ENCODE measurements at places on chromosomes 4 and X.

- no peak for DNase-seq
Measured at GRCh38 chrX:13103914-13104274, 59.5 kb upstream of the FAM9C start.

GRCh38 chr4:153269218-153269990, 65.2 kb downstream of the TRIM2 start:
- DNase-seq, result no peak

DNA sequence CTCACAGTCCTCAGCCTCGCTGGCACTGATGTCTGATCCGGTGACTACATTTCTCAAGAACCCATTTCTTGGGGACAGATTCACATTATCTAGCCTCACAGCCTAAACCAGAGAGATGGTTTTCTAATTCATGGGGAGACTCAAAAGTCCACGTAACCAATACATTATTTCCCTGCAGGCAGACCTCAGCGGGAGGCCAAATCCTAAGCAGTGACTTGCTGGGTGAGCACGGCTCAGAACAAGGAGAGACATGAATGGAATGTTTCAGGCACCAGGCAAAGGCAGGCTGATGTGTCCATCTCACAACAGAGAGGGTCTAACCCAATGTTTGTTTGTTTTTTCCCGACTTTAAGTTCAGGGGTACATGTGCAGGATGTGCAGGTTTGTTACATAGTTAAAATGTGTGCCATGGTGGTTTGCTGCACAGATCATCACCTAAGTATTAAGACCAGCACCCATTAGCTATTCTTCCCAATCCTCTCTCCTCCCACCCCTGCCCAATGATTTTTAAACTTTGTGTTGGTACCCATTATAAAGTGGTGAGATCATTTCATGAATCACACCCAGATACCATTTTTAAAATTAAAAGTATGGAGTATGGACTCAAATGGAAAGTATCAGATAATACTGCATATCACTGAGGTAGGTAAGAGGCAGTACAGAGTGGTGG, 53.3 kb downstream of the SCD5 start:
- DNase-seq, result no peak

- no peak for DNase-seq
Measured at GRCh38 chrX:118751950-118752783, 24.8 kb downstream of the IL13RA1 start.

DNA sequence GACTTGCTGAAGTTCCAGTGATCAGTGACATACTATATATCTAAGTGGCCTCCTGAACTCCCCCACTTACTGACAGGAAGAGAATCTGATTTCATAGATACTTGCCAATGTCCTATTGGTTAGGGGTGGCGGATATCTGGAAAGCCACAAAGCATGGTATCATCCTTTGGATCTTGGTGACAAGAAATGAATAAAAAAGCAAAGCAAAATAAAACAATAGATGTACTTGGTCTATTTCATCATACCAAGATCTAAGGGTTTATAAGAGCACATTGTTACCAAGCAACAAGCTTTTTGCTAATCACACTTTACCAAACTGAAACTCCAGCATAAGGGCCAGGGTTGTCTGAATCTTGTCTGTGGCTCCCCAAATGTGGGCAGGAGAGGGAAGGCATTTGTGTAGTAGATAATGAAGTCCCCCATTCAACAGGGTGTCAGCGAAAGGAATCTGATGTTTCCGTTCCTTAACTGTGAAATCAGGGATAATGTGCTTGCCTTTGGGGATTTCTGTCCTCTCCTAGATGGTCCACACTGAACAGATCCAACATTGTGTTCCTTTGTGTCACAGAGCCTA, 125.0 kb upstream of the SMIM10 start:
- DNase-seq, result no peak

DNA sequence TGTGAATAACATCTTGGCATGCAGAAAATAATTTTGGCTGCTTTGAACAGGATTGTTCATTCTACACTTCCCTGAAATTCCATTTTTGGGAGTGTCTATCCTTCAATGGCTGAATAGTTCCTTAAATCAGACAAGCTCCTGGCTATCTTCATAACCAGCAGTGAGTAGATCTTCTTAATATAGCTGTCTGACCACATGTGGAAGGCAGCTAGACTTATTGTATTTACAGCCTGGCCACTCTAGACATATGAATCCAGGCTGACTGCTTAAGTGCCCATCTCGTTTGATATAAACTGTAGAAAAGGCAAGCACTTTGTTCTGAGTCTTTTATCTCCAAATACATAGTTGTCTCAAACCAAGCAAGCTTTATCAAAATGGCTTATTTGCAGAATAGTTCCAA, 40.0 kb downstream of the PWWP3B start:
- DNase-seq, result no peak

DNA sequence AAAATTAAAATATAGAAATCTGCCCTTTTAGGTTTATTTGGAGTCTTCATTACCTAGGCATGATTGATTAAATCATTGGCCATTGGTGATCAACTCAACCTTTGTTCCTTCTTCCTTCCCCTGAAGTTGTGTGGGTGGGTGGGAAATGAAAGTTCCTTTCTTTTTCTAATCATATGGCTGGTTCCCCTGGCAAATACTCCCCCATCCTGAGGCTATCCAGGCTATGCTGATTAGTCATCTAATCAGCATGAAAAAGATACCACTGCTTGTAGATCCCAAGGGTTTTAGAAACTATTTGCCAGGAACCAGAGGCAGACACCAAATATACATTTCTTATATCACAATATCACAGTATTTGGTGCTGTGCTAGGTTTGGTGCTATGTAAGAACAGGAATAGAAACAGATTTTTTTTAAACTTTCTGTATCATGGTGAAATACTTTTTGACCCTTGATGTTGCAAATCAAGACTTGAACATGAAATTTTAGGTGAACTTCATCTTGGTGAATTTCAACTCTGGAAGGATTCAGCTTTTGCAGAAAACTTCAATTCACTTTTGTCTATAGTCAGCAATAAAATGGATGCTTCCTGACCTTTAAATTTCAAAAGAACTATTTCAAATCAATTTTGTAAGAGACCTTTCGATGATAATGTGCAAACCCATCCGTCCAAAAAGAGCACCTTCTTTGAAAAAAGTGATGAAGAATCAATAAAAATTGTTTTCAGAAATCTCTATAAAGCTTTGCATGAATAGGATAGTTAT, 71.1 kb downstream of the CCSER1 start:
- no peak for DNase-seq

DNA sequence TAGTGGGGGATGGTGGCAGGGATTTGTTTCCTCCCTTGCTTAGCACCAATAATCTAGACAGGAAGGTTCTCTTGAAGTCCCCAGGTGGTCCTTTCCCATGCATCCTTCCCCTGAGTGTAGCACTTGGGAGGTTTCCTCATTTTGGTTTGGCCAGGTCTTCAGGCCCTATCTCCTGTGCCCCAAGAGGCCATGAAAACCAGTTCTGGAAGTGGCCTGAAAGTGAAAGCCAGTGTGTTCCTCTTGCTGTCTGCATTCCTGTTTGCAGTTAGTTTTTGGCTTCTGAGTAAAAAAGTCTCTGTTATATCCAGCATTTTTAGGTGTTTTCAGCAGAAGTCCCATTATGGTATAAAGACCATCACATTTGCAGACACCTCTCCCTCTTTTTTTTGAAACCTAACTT, 59.5 kb downstream of the MTM1 start:
- no peak for DNase-seq

DNA sequence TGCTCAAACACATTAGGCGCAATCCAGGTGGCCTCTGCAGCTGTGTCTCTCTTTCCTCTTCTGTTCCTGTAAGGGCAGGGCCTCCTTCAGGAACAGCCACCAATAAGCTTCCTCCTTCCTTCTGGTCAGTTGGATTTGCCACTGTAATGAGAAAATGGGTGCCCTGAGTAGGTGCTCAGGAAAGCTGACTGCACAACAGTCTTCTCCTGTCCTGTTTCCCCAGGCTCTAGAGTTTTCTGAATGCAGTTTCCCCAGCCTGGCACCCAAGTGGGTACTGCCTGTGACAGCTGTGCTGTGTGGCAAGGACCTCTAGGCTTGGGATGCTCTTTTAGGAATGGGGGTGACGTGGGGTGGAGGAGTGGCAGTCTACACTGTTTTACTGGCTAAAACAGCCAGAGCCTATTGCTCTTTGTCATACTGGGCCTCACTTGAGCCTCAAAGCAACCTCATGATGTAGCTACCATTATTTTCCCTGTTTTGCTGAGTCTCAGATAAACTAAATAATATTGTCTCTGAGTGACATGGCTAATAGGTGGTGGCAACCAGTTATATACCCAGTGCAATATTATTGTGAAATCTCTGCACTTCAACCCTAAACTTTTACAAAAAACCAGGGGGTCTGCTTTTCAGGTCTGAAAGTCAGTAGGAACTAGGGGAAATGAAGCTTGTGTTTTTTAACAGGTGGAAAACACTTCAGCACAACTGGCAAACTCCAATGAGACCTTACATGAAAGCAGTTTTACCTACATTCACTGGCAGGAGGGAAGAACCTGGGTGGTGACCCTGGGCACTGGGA, 1.2 kb downstream of the CXCL2 start:
- no peak for DNase-seq

GRCh38 chr4:113969709-113970334, 9.6 kb downstream of the ARSJ start:
- no peak for DNase-seq

- DNase-seq, result no peak
Measured at GRCh38 chr4:148986951-148987350, 544.7 kb upstream of the NR3C2 start.

DNA sequence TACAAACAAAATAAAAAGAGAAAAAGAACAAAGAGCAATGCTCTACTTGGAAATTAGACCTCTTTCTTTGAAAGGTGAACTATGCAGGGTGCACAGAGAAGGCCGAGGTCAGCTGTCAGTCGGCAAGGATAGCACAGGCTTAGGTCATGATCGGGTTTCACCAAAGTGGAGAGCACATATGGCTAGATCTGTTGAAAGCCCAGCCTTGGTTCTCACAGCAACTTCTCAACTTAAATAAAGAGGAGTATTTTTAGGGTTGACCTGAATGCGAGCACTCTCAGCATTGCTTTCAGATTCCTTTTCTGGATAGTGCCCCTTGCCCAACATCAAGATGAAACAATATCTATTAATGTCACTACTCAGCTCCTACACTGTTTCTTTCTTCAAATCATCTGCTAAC, 122.9 kb upstream of the GPC4 start:
- DNase-seq, result no peak

DNA sequence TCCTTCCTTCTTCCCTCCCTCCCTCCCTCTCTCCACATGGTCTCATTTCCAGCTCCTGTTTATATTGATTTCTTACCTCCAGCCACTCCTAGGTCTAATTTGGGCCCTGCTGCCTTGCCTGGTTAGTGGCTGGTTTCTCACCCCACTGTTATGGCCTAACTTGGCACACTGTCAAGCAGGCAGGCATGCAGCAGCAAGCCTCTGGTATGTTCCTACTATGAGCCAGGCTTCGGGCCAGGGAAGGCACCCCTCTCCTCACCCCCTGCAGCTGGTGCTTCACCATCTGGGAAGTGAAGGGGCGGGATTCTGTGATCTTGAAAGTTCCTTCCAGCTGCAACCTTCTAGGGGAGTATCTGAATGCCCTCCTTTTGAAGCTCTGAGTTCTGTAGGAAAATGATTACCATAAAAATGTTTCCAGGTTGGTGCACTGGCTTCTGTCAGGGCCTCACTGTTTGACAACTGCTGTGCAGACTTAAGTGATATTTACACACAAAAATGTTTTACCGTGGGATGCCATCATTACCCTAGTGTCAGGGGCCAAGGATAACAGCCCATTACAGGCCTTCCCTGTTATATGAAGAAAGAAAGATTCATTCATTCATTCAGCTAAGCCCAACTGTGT, 10.1 kb upstream of the VMA21 start:
- no peak for DNase-seq

GRCh38 chrX:149497626-149498025, 7.5 kb downstream of the IDS start:
- no peak for DNase-seq

- DNase-seq, result no peak
Measured at GRCh38 chr4:185809533-185810071, 2.4 kb downstream of the SORBS2 start.

- DNase-seq, result no peak
Measured at GRCh38 chr4:128386761-128387599, 99.4 kb upstream of the PGRMC2 start.

DNA sequence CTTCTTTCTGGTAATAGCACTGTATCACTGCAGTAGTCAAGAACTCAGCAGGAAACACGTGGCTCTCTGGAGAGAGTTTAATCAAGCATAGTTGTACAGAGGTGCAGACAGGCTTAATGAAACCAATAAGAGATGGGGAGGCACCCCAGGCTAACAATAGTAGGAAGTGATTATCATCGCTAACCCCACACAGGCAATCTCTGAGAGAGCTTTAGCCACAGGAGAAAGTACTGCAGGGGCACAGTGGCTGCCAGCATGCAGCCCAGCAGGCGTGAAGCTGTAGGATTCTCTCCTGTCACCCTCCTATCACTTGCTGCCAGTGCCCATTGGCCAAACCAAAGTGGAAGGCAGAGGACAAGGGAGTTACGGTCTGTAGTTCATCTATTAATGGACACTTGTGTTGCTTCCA, 450.0 kb upstream of the RASGEF1B start:
- no peak for DNase-seq

GRCh38 chrX:10949541-10949940, 161.6 kb upstream of the HCCS start:
- DNase-seq, result no peak

- DNase-seq, result no peak
Measured at GRCh38 chrX:13750204-13750603, 15.7 kb downstream of the OFD1 start.

DNA sequence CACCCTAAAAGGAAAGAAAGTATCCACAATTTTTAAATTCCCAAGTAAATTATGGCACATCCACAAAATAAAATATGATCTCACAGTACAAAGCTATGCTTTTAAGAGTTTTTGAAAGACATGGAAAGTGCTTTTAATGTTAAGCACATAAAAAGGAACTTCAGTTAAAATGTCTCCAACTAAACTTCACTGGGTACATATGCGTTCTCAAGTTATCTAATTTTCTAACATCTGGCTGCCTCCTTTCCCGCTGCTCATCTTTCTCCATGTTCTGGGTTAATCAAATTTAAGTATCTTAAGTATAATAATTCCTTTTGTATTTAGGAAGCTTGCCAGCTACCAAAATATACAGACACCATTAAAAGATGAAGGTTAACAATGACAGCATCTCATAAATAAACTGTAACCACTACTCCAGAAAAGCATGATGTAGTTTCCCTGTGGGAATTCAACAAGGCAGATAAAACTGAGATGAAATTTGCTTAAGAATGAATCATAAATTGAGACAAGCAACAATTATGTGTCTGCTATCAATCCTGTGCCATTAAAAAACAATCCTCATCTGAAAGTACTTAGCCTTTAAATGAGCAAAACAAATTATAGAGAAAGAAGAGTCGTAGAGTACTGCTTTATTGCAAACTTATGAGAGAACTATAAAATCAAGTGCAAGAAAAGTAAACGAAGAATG, 25.1 kb downstream of the PRSS12 start:
- no peak for DNase-seq

GRCh38 chr4:132642016-132642817, 506.9 kb upstream of the PCDH10 start:
- no peak for DNase-seq

DNA sequence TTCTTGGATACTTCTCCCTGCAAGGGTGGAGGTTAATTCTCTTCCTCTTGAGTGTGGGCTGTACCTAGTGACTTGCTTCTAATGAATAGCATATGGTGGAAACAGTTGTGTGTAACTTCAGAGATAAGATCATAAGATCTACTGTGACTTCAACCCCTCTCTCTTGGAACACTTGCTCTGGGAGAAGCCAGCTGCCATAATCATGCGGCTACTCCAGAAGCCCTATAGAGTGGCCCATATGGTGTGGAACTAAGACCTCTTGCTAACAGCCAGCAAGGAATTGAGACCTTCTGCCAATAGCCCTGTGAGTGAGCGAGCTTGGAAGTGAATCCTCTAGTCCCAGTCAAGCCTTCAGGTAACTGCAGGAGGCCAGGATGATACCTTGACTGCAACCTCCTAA, 81.1 kb downstream of the RBMX2 start:
- no peak for DNase-seq

Data from stimulated activated CD4-positive, alpha-beta T cell treated with anti-CD3 and anti-CD28 coated beads, Interleukin-15, amount 100 ng/mL, for 1 hour (primary cell).